ENCODE measurements at places on chromosomes 2 and 18.

DNA sequence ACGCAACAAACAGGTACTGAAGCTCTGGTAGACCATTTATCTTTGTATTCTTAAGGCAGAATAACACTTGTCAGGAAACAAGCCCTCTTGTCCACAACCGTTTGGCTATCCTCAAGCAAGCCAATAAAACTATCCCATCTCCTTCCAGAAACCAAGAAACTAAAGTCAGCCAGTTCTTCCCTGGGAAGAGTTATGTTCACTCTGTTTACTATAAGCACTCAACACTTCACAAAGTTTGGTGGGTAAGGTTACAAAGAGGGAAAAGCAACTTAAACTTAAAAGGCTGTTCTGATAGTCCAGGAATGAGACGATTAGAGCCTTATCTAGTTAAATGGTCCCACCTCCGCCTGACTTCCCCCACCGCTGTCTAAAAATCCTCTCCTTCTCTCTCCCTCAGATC lies 25.6 kb downstream of the LRP2 start:
- DNase-seq, result no peak

DNA sequence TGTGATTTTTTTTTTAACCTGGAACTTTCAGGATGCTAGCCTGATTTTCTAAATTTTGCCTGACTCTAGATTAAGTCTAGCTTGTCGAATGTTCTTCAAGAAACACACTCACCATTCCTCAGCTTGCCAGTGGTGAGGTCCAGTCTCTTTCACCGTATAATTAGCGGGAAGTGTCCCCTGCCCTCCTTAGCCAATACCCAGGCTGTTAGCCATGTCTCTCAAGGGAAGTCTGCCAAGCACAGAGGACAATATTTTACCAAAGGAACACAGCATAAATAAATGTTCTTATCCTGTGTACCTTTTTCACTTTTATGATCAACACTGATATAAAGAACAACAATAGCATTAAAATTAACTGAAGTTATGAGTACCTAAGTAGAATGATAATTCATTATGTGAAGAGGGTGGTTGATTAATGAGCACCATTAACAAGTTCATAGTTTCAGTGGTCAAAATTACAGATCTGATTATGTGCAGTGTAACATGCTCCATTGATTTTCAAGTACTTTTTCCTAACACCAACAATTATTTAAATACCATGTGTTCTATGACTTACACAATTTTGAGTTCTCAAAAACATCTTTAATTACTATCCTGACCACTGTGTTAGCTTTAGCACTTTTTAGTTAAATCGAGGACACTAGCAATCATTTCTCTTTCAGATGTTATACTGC lies 445.8 kb upstream of the RAB12 start:
- no peak for DNase-seq

GRCh38 chr2:158179660-158180059 lies 78.0 kb downstream of the UPP2 start:
- DNase-seq, result no peak

DNA sequence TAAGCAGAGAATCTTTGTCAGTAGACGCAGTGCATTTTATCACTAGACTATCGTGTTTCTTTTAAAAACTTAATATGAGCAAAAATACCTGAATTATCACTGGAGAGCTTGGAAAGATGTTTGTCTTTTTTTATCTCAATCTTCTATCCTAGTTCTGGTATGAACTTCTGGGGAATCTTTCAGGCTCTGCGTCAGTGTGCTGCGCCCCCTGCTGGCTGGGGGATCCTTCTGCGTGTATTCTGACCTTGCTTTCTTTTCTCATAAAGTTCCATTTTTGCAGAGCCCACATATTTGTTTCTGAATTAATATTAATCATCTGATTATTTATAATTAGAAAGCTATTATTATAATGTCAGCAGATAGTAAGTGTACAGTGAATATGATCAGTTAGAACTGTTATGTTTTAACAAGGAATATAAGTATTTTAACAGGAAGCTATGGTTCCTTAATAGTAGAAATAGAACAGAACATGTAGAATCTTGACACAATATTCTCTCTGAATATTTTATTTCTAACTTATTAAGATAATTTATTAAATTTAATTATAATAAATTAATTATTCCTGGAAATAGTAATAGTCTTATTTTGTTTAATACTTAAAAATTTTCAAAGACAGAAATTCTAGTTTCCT lies 945.0 kb upstream of the CRIM1 start:
- DNase-seq, result peak; percentile 20

GRCh38 chr2:139478165-139478914 lies 698.1 kb upstream of the NXPH2 start:
- no peak for DNase-seq

DNA sequence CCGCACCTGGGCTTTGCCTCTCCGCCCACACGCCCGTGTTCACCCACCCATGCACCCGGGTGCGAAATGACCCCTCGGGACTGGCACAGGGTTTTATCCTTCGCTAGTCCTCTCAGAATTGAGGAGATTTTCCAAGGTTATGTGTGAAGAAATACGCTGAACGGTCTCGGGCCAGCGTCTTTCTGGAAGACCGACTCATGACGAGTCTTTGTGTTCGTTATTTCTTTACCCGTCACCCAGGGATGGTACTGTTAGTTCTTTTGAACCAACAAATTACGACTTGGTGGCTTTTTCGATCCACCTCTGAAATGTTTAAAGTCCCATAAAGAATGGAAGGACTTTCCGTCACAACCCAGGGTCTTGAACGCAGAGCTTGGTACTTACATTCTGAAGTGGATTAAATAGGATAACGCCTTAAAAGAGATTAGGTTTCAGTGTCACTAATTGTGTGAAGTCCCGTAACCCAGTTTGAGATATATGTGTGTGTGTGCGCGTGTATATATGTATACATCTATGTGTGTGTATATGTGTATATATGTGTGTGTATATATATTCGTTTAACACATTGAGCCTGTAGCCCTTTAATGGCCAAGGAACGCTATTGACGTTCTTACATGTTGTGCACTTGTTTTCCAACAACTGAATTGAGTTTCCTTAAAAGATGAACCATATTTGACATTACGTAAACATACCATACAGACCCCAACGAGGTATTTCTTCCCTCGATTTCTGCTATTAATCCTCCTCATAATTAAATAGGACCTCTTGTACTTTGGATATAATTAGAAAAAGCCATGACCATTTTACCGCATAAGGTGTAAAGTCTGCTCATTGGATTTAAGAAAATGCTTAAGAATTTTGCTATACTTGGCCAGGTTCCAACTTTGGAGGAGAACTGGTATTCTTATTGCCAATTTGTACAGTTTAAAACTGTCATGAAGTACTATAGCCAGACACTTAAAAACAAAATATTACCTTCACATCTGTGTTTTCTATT lies 889 bp downstream of the ZC3H15 start:
- no peak for DNase-seq

DNA sequence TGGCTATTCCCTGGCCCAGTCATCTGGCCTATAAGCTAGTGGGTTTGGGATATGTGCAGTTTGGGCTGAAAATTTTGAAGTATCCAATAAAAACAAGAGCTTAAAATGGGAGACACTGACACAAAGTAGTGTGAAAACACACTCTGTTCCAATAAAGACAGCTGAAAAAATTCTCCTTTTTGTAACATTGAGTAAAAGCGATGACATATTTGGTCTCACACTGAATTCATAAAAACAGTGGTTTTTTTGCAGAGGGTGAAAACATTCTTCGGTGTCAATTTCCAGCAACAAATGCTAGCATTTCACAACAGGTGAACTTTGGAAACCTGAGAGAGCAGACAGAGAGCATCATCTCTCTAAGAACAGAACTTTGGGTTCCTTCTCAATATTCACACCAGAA lies 142.2 kb downstream of the OSR1 start:
- DNase-seq, result no peak

GRCh38 chr18:63099848-63100629 lies 219.5 kb downstream of the BCL2 start:
- DNase-seq, result no peak

DNA sequence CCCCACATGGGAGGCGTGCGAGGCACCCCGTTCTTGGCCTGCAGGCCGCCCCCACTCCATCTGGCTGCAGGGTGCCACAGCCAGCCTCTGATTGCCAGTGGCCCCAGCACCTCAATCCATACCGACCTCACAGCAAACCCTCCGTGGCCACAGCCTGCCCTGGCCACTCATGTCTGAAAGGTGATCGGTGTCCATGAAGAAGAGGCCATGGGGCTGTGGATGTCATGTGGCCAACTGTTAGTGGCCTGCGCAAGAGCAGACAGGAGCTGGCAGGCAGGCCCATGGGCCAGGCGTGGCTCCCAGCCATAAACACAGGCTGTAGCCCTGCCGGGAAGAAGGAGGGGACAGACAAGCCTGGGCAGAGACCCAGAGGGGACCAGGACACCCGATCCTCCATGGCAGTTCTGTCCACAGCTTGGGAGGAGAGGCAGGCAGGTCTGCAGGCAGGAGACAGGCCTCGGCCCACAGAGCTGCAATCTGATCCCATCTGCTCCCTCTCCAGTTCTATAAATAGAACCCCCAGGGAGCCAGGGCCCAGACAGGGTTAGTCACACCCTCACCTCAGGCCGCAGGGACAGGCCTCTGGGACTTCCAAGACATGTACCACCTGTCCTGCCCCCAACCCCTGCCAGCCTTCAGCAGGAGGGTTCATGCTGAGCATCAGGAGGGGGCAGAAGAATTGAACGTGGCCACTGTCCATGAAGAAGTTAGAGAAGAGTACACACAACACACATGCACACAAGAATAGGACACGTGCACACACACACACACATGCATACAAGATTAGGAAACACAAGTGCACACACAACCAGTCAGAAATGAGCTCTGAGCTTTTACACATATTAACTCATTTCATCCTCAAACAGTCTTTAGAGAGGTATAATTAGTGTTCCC lies 16.9 kb downstream of the STEAP3 start:
- DNase-seq, result no peak

- no peak for DNase-seq
Observed at GRCh38 chr2:121501031-121501430, 29.6 kb upstream of the RNU4ATAC start.

GRCh38 chr2:28618221-28619141 lies 122.6 kb downstream of the PLB1 start:
- no peak for DNase-seq

Measured in stimulated activated CD4-positive, alpha-beta T cell treated with anti-CD3 and anti-CD28 coated beads, Interleukin-15, amount 100 ng/mL, for 1 hour (primary cell).